ENCODE measurements at places on chromosomes 2 and 18. TPM values are rescaled to one million over a fixed set of nuclear protein-coding genes. Genes with fewer than 3 reads are reported as not detected.

Gene FBXO15
- 9.3 TPM for total RNA-seq

Gene NRBP1
- total RNA-seq: 65.9 TPM

DNA sequence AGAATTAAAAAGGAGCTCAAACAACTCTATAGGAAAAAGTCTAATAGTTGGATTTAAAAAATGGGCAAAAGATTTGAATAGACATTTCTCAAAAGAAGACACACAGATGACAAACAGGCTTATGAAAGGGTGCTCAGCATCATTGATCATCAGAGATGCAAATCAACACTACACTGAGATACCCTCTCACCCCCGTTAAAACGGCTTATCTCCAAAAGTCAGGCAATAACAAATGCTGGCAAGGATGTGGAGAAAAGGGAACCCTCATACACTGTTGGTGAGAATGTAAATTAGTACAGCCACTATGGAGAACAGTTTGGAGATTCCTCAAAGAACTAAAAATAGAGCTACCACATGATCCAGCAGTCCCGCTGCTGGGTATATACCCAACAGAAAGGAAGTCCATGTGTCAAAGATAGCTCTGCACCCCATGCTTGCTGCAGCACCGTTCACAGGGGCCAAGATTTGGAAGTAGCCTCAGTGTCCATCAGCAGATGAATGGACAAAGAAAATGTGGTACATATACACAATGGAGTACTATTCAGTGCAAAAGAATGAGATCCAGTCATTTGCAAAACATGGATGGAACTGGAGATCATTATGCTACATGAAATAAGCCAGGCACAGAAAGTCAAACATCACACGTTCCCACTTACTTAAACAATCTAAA lies 46.7 kb upstream of the B3GNT7 start:
- no peak for DNase-seq

GRCh38 chr18:30595942-30596341 lies 446.6 kb downstream of the DSC3 start:
- no peak for DNase-seq

Gene OLA1
- total RNA-seq: 55.6 TPM

DNA sequence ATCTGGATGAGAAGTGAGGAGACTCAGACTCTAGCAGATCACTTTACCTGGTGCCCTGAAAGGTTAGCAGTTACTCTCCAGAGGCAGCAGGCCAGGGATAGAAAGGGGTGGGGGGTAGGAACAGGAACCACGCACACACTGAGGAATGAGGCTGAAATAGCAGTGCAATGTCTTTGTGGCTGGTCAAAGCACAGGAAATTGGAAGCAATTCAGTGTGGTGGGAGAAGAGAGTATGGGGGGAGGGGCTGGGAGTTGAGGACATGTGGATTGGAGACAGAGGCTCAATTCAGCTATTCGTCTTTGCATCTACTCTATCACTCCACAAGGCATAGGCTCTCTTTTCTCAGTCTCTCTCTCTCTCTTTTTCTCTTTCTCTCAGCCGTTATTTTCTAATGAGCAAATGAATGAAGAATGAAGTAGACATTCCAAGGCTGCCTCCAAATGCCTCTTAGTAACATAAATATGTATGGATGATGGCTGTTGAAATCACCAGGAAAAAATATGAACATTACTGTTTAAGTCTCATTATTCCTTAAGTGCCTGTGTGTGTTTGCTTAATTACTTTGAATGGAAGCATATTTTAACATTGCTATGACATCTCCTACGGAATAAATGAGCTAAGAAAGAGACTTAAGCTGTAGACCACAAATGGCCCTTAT lies 979.4 kb downstream of the TSN start:
- no peak for DNase-seq

DNA sequence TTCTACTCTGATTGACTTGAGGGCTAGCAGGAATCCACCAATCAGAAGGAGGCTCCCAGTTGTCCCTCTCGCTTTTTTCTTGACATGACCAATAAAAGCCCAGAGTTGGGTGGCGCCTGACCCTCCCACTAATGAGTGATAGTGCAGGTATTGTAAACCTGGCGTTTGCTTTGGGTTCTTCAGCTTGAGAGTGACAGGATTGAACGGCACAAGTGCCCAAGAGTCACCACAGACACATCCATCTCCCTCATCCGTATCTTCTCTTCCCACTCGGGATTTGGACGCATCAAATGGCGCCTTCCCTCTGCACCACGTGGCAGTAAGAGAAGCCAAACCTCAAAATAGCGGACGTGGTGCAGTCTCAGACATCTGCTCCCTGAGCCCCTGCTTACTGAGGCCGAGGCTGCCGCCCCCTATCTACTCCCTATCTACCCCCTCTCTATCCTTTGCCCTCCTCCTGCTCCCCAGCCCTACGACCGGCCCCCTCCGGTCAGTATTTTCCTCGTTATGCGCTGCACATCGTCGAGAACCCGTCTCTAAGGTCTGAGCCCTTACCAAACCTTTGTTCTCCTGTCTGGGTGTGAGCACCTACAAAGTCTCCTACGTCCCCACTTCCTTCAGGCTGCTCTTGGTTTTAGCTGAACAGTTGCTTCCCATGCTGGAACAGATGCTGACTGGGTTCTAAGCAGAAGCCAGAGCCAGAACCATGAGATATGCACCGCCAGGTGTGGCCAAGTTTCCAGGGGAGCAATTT lies 881 bp upstream of the FAM161A start:
- peak; percentile 97 for DNase-seq

GRCh38 chr2:125172181-125172580 lies 1147.1 kb downstream of the CNTNAP5 start:
- no peak for DNase-seq

DNA sequence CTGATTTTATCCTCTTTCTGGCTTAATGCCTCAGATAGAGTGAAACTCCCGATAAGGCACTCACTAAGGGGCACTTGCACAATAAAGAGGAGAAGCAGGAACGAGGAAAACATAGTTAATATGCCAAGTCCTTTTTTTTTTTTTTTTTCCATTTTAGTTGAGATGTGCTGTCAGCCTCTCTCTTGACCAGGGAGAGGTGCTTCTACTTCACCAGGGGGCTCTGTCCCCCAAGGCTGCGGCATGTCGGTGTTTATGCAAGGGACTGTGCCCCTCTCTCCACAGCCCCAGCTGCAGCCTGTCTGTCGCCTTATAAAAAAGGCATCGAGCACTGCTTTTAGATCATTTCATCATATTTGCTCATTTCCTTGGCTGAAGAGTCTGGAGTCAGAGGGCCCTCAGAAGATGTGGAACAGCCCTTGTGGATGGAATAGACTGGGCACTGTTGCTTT lies 178.1 kb downstream of the SLC8A1 start:
- no peak for DNase-seq

DNA sequence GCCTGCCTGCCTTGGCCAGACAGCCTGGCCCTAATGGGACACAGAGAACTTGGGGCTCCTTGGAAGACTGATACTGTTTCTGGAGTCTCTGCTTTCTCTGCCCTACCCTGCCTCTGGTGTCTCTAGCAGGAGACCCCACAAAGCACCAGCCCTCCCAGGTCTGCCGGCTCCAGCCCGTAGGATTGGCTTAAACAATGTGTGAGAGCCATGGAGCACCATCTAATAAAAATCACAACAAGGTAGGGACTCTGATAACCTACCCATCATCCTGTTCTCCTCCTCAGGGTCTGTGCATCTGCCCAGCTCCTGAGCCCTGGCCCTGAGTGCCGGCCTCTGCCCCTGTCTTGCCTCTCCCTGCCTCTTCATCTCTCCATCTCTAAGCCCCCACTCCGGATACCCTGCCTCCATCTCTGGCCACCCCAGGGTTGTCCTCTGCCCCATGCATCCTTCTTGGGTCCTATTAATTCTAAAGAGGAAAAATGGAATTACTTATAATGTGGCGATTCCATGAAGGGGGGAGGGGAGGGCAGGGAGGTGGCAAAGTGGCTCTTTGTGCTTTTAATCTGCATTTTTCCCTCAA lies 1.2 kb upstream of the ECEL1 start:
- DNase-seq: no peak

- no peak for DNase-seq
These were observed 10.1 kb downstream of the NTSR2 start for GRCh38 chr2:11659851-11660250.

- DNase-seq: no peak
These were observed 277.5 kb upstream of the KLHL29 start for GRCh38 chr2:23107327-23107941.

Gene KCNIP3
- 20.8 TPM for total RNA-seq
